ENCODE measurements at places on chromosomes 16 and 17.

DNA sequence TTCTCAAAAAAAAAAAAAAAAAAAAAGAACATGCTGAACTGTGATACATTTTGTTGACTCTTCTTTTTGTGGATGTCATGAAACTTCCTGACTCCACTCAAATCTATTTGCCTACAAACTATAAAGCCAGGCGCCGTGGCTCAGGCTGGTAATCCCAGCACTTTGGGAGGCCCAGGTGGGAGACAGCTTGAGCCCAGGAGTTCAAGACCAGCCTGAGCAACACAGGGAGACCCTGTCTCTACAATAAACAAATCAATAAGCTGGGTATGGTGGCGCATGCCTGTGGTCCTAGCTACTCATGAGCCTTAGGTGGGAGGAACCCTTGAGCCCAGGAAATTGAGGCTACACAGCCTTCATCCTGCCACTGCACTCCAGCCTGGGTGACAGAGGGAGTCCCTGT is 1.5 kb upstream of the NT5C start:
- no peak for DNase-seq

GRCh38 chr16:50216231-50216630 is 50.1 kb upstream of the ADCY7 start:
- DNase-seq: no peak

GRCh38 chr16:1430759-1431496 is at the start of gene PERCC1:
PERCC1 (plus strand) TSS chr16:1431078; CDS start chr16:1432594, 1,516 bp downstream.
- DNase-seq: no peak

GRCh38 chr17:31535581-31535981 is 144.1 kb downstream of the RAB11FIP4 start:
- no peak for DNase-seq

GRCh38 chr16:66402591-66403230 is 24.4 kb upstream of the BEAN1 start:
- DNase-seq: no peak

DNA sequence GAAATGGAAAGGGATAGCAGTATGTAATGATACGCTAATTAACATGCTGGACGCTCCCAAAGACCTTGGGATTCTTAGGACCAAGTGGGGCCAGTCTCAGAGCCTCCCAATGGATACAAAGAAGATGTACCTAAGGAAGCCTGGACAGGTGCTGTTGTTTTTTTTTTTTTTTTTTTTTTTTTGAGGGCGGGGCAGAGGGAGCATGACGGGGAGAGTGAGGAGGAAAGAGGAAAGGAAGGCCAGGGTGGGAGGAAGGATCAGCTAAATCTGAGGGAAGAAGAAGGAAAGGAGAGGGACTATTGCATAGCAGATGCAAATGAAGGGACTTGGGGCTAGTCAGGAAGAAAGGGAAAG is 2.5 kb downstream of the VAMP2 start:
- DNase-seq: no peak

- no peak for DNase-seq
These were observed 864.0 kb downstream of the KCNJ2 start for GRCh38 chr17:71033336-71033735.

Data from NCI-H446 (cell line).